Activated naive CD4-positive, alpha-beta T cell treated with anti-CD3 and anti-CD28 coated beads for 36 hours (primary cell): ENCODE measurements at places on chromosomes 2 and 18.

DNA sequence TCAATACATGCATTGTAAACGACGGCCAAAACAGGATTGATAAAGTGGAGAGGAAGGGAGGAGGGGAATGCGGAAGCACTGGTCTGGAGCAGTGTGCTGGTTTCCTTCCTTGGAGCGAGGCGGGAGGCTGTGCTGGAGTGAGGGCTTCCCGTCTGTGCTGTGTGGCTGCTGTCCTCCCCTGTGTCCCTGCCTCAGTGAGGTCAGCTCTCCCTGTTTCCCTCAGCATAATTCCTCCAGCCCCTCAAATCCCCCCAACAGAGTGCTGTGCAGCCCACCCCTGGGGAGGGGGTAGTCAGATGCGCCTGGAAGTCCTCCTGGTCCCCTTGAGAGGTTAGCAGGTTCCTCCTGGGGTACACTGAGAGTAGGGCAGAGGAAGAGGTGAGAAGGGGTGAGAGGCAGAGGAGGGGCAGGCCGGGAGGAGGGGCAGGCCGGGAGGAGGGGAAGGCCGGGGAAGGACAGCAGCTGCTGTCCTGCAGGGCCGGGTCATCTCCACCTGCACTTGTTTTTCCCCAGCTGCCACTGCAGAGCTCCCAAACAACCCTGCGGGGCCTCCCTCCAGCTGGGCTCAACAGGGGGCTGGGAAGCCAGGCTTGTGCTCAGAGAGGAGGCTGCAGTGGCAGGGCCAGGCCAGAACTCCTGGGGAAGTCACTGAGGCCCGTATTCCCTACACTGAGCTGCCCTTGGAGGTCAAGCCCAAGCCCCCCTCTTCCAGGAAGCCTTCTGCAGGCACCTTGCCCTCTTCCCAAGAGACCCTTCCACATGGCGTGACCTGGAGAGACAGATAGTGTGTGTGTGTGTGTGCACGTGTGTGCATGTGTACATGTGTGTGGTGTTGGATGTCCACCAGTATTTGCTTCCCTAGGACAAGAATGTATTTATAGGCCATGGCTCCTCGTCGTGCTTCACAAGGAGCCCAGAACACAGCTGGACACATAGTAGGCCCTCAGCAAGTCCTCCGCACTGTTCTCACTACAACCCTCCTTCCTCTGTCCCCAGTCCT is 13.2 kb upstream of the ATP6V1B1 start:
- peak; percentile 1 for DNase-seq

GRCh38 chr2:12199491-12200211 is 453.2 kb downstream of the LPIN1 start:
- DNase-seq = no peak

DNA sequence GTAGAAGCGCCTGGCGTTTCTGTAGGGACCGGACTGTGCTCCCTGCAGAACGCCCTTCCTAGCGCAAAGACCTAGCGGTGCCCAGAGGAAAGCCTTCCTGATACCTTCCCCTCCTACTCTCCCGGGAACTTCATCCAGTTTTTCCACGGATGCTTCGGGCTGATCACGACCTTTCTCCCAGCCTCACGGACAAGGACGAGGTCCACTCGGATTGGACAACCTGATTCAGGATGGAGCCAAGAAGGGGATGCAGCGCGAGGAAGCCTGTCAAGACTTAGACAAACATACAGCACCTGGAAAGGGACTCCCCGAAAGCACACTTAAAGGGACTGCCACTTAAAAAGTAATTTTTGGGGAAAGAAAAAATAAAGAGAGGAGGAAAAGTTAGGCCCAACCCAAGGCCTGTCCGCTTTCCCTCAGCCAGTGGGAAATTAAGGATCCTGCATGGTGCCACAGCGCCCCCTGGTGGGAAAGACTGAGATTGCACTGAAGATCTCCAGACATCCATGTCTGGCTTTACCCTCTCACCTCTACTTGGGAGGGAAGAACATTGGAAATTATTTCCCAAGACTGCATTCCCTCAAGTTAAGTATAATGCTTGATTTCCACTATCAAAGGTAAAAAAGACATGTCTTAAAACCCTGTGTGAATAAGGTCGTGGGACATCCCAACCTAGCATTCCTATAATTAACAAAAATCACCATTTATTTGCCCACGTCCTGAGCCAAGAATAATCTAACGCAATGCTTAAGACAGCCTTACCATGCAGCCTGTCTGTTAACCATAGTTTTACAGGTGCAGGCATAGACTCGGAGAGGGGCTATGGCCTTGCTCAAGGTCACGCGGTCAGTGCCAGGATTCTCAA is 13.4 kb upstream of the COPS8 start:
- peak; percentile 82 for DNase-seq

DNA sequence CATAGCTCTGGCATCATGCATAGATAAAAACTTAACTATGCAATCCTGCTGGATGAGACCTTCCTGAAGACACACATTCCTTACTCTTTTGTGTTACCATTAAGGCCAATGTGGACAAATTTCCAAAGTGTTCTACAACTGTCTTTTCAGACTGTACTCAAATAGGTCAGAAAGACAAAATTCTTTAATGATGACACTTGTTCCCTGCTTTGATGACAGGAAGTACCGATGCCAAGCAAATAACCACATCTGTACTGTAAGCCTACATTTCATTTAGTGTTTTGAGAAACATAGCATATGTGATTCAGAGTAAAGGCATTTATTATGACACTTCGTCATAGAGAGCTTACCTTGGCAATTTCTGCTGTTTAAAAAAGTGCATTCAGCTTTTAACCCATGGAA is 55.0 kb downstream of the PMAIP1 start:
- no peak for DNase-seq

DNA sequence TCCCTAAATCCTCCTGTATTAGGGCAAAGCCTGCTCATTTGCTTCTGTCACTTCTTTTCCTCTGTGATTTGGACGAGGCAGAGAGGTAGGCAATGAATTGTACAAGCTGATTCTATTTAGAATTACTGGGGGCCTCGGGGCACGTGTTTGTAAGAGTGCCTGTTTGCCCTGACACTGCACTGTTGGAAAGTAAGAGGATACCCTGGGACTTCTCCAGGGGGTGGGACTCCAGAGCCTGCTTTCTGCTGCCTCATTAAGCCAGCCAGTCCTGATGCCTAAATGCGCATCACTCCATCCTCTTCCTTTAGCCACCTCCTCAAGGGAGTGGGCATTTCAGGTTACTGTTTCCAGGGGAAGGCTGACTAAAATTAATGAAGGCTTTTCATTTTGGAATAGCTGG is 134.3 kb downstream of the TDRD15 start:
- no peak for DNase-seq

- DNase-seq = no peak
Measured at GRCh38 chr18:42165922-42166513, 211.0 kb downstream of the PIK3C3 start.

GRCh38 chr2:1153920-1154319 is 203.3 kb downstream of the SNTG2 start:
- DNase-seq = no peak

DNA sequence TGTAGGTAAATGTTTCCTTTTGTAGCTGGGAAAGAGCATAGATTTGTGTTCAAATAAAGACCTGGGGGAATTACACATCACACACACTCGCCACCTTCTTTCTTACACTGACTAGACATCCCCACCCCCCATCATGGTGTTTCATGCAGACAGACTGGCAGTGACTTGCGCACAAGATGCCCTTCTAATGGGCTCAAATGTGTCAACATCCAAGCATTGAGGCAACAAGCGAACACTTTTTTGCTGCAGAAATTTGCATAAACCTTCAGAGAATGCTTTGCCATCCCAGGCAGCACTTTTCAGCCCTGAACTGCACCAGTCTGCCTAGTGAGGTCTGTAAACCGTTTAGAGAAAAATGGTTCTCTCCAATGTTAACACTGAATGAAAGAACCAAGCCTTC is 4.5 kb downstream of the HOXD8 start:
- DNase-seq = no peak

DNA sequence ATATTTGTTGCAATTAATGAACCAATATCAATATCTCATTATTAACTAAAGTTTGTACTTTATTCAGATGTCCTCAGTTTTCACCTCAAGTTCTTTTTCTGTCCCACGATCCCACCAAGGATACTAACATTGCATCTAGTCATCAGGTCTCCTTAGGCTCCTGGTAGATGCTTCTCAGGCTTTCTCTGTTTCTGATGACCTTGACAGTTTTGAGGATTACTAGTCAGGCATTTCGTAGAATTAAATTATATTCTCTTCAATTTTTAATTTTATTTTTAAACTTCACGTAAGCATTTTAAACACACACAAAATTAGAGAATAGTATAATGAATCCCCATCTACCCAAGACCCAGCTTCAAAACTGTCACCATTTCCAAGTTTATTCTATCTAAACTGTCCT is 5.6 kb upstream of the ACYP2 start:
- DNase-seq = no peak

DNA sequence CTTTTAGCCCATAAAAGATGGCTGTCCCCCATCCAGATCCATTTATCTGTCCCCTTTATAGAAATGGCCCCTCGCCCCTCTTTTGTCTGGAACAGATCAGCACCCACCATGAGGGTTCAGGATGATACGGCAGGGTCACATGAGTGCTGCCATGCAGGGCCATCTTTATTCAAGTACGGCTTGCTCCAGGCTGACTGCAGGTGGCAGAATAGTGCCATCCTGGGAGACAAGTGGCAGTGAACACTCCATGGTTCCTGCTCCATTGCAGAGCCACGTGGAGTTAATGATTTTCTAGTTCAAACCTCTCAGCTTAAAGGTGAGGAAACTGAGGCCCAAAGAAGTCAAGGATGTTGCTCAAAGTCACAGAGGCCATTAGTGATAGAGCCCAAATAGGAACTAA is 180.6 kb downstream of the CLIP4 start:
- DNase-seq = peak; percentile 42
